ENCODE measurements at places on chromosomes 16 and 17. TPM values are rescaled to one million over a fixed set of nuclear protein-coding genes. Genes with fewer than 3 reads are reported as not detected.

Gene ABCA6
- total RNA-seq, result not detected

Gene PPP1R27
- total RNA-seq, result not detected

Gene CDK3
- 7.4 TPM for total RNA-seq

Gene CLEC18C
- 0.50 TPM for total RNA-seq

Gene CWC25
- 13.1 TPM for total RNA-seq

Gene DNAI2
- total RNA-seq, result not detected

GRCh38 chr16:4874666-4875065 lies 27.4 kb downstream of the UBN1 start:
- no peak for DNase-seq

GRCh38 chr17:59296190-59296589 lies 35.3 kb upstream of the YPEL2 start:
- DNase-seq, result no peak

DNA sequence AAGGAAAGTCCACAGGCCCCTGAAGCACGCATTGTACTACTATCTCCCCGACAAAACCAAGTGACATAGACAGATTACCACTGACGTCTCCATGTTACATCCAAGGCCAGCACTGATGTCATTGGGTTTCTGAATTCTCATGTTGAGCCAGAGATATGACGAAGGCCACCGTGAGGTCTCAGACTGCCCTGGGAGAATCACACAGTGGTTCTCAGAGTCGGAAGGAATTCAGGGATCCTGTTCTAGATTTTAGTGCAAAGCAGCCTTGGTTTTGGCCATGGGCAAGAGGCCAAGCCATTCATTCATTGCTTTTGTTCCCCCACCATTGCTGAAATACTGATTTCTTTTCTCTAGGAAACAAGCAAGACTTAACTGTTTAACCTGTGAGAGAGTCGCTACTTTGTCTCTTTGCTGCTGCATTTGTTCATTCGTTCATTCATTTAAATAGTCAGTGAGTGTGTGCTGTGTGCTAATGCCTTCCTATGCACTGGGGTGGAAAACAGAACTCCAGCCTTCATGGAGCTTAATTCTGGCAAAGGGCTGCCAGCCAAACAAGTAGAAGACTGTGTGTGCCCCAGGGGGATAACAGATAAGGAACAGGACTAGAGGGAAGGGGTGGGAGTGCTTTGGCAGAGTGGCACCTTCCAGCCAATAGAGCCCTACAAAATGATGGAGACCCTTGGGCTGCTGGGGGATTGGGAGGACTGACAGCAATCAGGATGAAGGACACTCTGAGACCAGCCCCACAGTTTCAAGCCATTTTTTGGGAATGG lies 222.3 kb downstream of the MSI2 start:
- DNase-seq, result no peak

DNA sequence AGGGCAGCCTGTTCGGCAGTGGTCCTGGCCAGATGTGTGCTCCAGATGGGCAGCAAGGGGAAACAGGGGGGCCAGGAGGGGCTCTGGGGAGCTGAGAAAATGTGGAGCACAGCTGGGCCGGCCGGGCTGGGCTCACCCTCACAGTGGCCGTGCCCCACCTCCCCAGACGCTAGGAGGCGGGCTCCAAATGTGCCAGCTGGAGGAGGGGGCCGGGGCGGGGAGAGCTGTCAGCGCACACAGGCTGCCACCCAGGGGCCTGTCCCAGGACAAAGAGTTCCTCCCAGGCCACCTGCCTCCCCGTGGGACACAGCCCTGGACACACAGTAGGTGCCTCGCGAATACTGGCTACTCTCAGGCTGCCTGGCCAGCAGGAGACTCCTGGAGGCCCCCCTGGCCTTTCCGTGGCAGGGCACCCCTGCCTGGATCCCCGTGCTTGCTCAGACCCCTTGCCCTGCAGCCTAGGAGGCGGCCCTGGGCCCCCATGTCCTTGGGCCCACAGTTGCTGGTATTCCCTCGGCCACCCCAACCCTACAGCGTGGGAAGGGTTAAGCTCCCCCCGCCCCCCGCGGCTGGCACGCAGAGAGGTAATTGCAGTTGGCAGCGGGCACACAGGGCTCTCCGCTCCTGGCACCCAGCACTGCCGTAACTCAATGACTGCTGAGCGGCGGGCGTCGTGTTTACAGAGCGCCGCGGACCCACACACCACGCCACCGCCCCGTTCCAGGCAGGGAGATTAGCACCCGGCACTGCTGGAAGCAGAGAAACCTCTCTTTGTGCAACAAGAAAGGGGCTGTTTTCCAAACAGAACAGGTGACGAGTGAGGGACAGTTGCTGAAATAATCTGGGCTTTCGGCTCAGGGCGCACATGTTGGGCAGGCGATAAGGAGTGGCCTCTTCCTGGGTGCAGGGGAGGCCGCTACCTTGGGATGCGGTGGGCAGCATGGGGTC lies 32.2 kb downstream of the BAHCC1 start:
- no peak for DNase-seq

DNA sequence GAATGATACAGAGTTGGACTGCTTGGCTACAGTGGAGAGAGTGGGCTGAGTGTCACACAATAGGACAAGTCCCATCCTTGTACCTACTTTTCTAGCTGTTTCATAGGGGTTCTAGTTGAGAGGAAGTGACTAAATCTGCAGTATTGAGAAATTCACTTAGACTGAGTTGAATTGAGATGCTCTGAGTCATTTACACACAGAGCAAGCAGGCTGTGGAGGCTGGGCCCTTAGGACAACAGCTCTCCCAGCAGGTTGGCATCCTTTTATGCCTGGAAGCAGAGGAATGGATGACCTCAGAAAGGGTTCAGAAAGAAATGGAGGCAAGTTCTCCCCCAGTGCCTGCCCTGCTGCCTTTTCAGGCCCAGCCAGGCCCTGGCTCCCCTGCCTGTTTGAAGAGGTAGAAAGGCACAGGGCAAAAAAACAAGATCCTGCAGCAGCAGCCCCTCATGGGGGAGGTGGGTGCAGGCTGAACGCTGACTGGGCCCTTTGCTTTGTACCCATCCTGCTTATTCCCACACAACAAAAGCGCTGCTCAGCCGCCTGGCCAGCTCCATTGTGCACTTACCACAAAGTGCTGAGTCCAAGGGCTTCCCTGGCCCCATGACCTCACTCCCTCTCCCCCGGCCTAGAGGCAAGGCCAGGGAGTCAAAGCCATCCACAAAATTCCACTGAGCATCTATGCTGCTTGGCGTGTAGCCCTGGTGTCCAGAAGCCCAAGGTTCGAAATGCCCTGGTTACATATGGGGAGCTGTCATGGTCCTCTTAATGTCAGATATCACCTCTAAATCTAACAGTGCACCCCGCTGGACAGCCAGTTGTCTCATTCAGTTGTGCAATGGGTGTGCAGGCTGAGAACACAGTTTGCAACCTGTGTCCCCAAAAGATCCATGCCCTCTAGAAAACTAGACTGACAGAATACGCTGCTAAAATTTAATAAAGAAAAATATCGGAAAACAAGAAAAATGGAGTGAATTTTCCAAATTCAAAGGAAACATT lies 5.4 kb upstream of the CRYBA1 start:
- peak; percentile 67 for DNase-seq

GRCh38 chr17:66268247-66268927 lies 34.0 kb upstream of the PRKCA start:
- DNase-seq, result no peak

GRCh38 chr17:5793899-5794298 lies 209.6 kb upstream of the NLRP1 start:
- peak; percentile 36 for DNase-seq

GRCh38 chr17:64357191-64357981 lies 33.3 kb downstream of the PECAM1 start:
- DNase-seq, result no peak

- no peak for DNase-seq
Measured at GRCh38 chr17:61267847-61268246, 131.8 kb upstream of the TBX2 start.

DNA sequence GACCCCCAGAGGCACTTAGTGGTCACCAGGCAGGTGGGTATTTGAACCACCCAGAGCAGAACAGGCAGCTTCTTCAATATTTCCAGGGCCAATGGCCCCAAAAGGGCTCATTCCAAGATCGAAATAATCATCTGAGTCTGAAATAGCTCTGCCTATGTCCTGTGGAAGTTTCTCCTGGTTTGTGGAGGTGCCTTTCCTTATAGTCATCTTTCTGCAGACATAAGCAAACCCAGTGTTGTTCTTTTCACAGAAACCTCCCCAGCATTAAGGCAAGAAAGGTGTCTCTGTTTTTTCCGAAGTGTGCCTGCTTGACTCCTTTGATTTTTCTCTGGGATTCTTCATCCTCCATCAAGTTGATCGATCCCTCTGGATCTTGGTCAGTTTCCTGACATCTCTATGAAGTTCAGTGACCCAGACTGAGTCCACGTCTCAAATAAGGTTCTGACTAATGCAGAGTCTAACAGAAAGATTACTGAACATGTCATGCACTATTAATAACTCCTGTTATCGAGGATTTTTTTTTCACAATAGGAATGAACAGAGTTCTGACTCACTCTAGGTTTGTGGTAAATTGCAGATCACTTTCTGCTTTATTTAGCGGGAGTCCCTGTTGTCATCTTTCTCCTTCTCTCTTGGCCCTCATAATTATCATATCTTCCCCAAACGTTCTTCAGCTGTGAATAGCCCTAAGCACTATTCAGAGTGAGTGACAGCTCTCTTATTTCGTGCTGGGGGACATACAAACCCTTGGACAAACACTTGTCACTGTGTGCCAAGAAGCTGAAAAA lies 1.5 kb downstream of the LRRC3C start:
- no peak for DNase-seq

DNA sequence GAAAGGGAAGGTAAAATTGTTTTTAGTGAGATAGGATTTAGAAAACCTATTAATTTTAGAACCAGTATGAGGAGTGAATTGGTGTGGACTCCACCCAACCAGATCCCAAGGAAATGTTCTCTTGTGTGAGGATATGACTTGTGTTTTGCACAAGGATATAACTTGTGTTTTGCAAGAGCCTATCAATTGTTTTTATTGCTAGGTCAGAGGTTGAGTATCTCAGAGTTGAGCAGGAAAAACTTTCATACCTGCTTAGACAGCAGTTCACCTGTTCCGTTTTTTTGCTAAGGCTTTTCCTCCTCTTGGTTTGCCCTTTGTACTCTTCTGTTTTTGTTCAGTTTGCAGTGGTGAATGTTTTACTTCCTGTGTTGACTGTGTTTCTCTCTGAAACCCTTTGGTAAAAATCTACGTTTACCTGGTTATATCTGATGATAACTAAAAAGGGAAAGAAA lies 5.1 kb downstream of the NBR1 start:
- no peak for DNase-seq

DNA sequence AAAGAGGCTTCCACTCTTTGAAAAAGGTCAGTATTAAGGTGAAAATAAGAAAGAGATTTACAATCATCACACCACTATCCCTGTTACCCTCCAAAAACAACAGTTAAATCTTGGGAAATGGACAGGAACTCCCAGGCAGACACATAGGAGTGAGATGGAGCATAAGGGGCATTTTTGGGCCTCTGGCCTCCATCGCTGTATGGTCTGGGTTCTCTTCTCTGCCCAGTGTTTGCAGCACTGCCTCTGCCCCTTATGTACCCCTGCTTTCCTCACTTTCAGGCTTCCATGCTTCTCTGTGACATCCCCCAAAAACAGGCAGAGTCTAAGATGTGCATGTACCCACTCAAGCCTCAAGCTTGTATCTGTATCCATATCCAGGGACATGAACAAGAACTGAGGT lies 630 bp upstream of the HOXB2 start:
- DNase-seq, result no peak

DNA sequence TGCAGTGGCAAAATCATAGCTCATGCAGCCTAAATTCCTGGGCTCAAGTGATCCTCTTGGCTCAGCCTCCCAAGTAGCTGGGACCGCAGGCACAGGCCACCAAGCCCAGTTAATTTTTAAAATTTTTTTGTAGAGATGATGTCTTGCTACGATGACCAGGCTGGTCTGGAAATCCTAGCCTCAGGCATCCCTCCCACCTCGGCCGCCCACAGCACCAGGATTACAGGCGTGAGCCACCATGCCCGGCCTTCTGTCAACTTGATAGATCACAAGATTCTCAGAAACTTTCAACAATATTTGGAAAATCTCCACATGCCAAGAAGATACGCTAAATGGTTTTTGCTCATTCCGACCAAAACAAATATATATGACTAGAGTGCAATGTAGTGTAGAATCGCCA lies 111.0 kb downstream of the ADCY9 start:
- DNase-seq, result no peak

Data from H1 (cell line).